ENCODE measurements at places on chromosomes 13 and 19. TPM values are rescaled to one million over a fixed set of nuclear protein-coding genes. Genes with fewer than 3 reads are reported as not detected.
A peak's percentile ranks its signal among the peaks of the same experiment; 100 is the strongest.

GRCh38 chr13:76239031-76239680, 603.0 kb downstream of the LMO7 start:
- H3K27me3 ChIP-seq = no peaks in the 10 kb centered on the region
- H3K4me3 ChIP-seq = no peak overlapping the region
- H3K27ac ChIP-seq = no peak overlapping the region

DNA sequence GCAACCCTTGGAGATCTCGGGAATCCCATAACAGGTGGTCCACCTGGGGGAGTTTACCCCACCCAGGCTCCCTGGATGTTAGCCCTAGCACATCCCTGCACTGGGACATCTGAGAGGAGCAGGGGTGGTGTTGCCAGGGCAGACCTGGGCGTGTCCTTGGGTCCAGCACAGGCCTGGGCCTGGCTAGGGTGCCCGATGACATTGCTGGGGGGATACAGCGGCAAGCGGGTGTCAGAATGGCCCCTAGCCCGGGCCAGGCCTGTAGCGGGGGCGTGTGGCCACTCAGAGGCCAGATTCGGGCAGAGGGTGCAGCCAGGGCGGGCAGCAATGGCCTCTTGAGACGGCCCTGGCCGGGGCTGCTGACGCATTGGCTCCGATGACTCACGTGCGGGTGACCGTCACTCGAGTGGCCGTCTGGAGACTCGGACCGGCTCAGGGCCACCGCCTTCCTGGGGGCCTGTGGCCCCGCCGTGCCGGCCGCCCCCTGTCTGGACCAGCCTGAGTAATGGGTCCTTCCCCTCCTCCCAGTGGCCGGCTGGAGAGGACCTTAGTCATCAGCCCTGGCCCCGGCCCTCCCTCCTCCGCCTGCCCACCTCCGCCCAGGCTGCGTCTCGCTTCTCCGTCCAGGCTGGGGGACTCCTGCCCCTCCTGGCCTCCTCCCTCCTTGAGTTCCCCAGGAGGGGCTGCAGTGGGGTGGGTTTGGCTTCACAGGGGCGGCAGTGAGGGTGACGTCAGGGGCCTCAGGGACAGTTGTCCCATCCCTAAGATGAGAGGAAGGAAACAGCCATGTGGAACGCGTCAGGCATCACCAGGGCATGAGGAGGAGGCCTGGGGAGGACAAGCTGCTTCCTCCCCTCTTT, 23.2 kb upstream of the CRTC1 start:
- DNase-seq = no peak
- H3K36me3 ChIP-seq = no peaks in the 10 kb centered on the region
- H3K4me1 ChIP-seq = peaks cover 11% of the 10 kb centered on the region
- no peak overlapping the region for H3K27ac ChIP-seq

- H3K27ac ChIP-seq = no peak overlapping the region
- peaks cover 4% of the 10 kb centered on the region for H3K27me3 ChIP-seq
- no peak overlapping the region for H3K4me3 ChIP-seq
- no peaks in the 10 kb centered on the region for H3K36me3 ChIP-seq
- DNase-seq = no peak
- no peaks in the 10 kb centered on the region for H3K4me1 ChIP-seq
Measured at GRCh38 chr13:30065181-30065580, 214.8 kb upstream of the UBL3 start.

DNA sequence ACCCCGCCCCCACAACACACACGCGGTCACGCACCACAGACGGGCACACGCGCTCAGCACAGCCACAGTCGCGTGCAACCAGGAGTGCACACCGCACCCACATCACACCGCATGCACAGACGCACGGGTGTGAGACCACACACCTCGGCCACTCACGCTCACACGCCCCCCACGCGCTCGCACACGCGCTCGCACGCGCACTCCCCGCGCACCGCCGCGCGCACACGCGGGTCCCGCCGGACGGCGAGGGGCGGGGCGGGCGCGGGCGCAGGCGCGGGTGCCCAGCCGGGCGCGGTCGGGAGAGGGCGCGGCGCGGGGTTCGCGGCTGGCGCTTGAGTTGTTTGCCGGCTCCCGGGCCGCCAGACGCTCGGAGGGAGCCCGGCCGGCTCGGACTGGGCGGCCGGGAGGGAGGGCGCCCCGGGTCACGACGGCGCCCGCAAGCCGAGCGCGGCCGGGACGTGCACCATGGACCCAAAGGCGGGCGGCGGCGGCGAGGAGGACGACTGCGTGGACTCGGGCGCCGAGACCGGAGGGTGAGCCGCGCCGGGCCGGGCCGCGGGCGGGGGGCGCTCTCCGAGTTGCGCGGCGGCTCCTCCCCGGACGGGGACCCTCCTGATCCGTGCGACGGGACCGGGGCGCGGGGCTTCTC, at the start of gene FAM124A:
Gene FAM124A (plus strand): TSS at position 362 of the 649 bp plus-strand sequence. CDS start 104 bp downstream, at position 466.
- DNase-seq = peak; percentile 65
- peaks cover 14% of the 10 kb centered on the region for H3K4me1 ChIP-seq
- peak within 1 kb of the TSS; percentile 52 for H3K4me3 ChIP-seq
- no peak within 1 kb of the TSS for H3K27ac ChIP-seq

Gene ZNF763
- polyA plus RNA-seq = 3.0 TPM

Gene INSR
- polyA plus RNA-seq = 1.4 TPM

Data from B cell (primary cell).